Right ventricle myocardium inferior (tissue), 1 donor: ENCODE measurements at places on chromosomes 16 and 17. TPM values are rescaled to one million over a fixed set of nuclear protein-coding genes. Genes with fewer than 3 reads are reported as not detected.

- no peak for DNase-seq
Measured at GRCh38 chr16:27824786-27825185, 238.7 kb downstream of the GSG1L start.

Gene ALKBH5
- total RNA-seq, result 183 TPM

Gene DYNLRB2
- not detected for total RNA-seq

Gene MRPL28
- 83.1 TPM for total RNA-seq

Gene CD300E
- 0.46 TPM for total RNA-seq

Gene TVP23C
- total RNA-seq, result 4.1 TPM

DNA sequence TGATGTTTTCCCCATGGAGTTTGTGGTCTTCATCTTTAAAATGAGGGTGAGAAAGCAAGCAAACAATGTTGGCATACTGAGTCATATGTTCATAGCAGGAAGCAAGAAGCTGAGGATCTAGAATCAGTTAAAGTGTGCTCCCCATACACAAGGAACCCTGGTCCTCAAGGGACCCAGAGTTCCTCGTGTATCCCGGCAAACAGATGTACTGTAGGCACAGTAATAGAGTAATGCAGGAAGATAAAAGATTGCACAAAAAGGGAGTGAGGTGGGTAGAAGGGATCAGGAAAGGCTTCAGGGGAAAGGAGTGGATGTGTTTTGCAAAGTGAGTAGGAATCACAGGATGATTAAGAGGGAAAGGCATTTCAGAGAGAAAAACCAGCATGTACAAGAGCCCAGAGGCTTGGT lies 412.3 kb upstream of the CDH11 start:
- DNase-seq, result no peak

DNA sequence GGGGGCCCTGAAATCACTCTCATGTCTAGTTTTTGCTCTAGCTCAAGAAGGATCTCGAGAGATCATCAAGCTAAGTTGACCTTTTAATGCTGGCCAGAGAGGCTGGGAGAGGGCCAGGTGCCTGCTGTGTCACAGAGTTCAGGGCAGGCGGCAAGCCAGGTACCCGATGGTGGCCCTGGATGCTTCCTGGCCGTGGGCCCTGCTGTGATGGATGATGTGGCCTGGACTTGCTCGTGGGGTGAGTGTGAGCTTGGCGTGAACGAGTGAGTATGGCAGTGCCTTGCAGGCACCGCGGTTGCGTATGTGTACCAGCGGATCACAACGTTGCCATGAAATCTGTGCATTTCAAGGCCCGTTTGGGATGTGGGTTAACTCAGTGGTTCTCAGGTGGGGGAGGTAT lies 7.4 kb downstream of the IRF8 start:
- DNase-seq, result no peak

Gene CDRT4
- 1.8 TPM for total RNA-seq

Gene OR1A1
- total RNA-seq, result not detected

DNA sequence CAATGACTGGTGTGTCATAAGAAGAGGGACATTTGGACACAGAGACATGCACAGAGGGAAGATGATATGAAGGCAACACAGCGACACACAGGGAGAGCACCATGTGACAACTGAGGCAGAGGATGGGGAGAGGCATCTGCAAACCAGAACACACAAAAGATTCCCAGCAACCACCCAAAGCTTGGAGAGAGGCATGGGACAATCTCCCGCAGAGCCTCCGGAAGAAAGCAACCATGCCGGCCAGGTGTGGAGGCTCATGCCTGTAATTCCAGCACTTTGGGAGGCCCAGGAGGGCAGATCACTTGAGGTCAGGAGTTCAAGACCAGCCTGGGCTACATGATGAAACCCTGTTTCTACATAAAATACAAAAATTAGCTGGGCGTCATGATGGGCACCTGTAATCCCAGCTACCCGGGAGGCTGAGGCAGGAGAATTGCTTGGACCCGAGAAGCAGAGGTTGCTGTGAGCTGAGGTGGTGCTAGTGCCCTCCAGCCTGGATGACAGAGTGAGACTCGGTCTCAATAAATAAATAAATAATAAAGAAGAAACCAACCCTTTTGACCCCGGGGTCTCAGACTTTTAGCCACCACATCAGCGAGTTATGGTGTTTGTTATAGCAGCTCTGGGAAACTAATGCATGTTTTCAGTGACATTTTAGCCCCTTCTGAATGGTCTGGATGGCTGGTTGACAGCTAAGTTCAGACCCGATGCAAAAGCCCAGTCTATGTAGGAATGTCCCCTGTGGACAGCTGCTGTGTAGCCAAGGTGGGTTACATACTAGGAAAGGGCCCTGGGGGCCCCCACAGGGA lies 13.8 kb upstream of the PLCG2 start:
- DNase-seq, result no peak

DNA sequence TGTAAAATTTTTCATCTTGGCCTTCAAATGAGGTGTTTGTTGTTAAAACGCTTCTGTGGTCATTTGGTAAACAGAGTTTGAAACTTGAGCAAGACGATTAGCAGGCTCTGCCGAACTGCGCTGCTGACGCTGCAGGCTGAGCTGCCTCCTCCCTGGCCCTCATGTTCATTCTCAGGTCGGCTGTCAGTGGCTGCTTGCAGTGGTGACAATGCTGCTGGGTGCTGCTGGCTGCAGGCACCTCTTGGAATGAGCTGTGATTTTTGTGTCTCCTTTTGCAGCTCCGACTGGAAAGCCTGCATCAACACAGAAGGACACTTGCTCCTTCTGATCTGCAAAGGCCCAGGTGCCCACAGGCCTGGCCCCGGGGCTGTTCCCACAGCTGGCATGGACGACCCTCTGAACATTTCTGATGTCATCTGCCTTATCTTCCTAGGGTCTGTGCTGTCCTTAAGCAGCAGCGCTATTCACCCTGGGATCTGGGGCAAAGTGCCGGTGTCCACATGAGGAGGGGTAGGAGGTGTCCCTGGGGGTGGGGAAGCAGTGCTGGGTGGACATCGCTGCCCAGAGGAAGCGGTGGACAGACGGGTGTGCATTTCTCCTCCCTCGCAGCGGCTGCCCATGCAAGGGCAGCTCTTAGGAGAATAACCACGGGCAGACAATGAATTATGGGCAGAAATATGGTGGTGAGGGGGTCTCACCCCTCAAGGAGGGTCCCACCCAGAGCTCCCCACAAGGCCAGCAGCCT lies 23.1 kb upstream of the OSGIN1 start:
- peak; percentile 34 for DNase-seq

GRCh38 chr17:4270736-4271135 lies 7.0 kb upstream of the ANKFY1 start:
- DNase-seq, result no peak

GRCh38 chr17:49598918-49599317 lies 23.2 kb downstream of the NXPH3 start:
- no peak for DNase-seq

GRCh38 chr16:89130448-89130847 lies 36.8 kb downstream of the ACSF3 start:
- DNase-seq, result no peak

DNA sequence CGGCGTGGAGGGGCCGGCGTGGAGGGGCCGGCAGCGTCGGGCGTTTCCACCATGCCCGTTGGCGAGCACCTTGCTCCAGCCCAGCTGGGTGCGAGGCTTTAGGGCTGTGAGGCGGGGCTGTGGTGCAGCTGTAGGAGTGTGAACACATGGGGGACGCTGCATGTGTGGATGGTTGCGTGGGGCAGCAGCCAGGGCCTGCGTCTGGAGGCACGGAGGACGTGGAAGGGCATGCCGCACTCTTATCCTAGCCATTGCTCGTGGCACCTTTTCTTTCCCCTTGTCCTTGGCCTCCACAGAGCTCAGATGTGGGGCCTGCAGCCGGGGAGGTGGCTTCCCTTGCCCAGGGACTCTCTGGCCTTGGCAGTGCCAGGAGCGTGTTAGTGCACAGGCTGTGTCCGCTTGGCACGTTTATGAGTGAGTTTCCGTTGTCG lies 47.8 kb downstream of the PDPK1 start:
- DNase-seq, result no peak

Gene FOXL1
- total RNA-seq, result 0.60 TPM

Gene GPT2
- total RNA-seq, result 21.9 TPM

DNA sequence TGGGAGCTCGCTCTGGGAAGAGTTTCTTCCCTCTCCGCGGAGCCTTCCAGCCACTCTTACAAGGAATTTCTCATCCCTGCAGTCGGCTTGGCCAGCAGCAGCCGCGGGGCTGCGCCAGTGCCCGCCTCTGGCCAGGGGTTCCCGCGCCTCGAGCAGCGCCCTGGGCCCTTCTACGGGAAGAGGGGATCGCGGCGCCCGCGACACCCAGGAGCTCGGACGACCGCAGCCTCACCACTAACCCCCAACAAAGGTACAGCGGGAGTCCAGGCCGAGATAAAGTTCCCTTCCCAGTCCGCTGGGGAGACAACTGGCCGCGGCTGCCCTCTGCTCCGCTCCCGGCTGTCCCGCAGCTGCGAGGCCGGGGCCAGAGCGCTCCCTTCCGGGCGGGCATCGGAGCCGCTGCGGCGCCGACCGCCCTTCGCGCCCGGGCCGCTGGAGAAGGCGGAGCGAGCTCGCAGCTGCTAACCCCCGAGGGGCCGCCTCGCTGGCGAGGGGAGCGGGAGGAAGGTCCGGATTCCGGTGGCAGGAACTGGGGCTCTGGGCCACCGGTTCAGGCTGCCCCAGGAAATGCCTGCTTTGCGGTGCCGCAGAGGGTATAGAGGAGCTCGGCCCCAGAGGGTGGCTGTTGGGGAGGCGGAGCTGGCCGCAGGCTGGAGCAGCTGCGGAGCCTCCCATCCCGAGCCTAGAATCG lies 3.6 kb upstream of the HS3ST3B1 start:
- DNase-seq, result no peak

- no peak for DNase-seq
Measured at GRCh38 chr16:77896415-77897128, 108.2 kb downstream of the VAT1L start.

Gene CIBAR2
- total RNA-seq, result not detected

DNA sequence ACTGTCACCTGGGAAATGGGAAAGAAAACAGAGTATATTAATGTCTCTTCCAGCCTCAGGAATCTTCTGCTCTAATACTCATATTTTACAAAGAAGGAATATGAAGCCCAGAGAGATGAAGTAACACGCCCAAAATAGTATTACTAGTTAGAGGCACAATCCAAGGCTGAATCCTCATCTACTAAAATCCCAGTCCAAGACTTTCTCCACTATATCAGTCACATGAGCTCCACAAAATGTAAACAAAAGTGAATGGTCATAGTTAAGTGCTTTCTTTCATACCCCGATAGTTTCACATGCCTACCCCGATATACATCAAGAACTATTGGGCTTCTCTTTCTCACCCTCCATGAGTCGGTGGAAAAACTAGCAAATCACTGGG lies 965 bp downstream of the INTS2 start:
- no peak for DNase-seq

Gene SDR42E2
- not detected for total RNA-seq

- no peak for DNase-seq
Measured at GRCh38 chr16:76634847-76635697, 357.9 kb downstream of the CNTNAP4 start.

DNA sequence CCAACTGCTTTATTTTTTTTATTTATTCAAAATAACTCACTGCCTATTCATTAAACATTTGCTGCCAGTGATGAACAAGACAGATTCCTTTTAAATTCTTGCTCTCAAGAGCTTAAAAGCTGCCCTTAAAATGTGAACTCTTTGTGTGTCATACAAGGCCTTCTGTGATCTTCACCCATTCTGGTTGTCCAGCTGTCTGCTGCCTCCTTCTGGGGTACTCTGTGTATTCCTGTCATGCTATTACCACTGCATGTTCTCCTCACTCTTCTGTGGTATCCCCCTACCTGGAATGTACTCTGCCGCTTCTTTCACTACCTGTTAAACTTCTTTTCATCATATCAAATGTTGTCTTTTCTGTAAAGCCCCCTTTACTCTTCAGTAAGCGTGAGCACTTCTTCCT lies 165.8 kb downstream of the CHD9 start:
- DNase-seq, result no peak

DNA sequence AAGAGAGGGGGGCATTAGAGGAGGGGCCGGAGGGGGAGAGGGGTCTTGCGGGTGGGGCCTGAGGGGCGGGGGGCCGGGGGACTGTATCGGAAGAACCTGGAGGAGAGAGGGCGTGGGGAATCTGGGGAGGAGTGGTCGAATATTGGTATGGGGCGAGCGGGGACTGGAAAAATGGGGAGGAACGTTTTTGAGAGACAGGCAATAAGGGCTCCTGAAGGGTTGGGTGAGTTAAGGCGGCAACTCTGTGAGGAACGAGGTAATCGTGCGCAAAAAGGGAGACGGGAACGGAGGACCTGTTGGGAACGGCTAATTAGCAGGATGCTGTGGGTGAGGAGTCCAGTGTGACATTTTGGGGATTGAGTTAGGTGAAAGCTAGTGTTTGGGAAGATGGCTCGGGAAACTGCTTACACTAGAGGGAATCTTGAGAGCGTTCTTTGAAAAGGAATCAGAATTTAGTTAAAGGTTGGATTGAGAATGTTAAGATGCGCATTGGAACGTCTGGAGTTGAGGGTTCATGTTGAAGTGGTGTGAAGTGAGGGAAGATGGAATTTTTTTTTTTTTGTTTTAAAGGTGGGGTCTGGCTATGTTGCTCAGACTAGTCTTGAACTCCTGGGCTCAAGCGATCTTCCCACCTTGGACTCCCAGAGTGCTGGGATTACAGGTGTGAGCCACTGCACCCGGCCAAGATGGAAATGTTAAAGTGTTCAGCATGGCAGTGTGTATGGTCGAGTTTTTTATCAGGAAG lies 662 bp downstream of the WIPF2 start:
- DNase-seq, result no peak

Gene SCIMP
- 1.0 TPM for total RNA-seq

GRCh38 chr16:49051576-49051975 lies 230.1 kb downstream of the CBLN1 start:
- no peak for DNase-seq

GRCh38 chr16:59088431-59088830 lies 354.3 kb upstream of the GOT2 start:
- DNase-seq, result no peak

DNA sequence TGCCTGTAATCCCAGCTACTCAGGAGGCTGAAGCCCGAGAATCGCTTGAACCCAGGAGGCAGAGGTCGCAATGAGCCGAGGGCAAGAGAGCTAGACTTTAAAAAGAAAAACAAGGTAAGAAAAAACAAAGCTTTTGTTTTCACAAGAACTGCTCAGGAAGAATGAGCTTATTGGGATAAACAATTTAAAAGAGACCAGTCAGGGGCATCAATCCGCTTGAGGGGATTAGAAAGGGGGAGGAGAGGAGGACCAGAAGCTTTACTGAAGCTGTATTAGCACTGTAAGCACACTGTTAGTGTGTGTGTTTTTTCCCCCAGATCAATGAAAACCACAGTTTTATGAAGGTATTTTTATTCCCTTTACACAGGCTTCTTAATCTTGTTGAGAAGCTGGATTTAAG lies 8.8 kb downstream of the TMEM170A start:
- DNase-seq, result no peak

Gene NETO2
- 4.5 TPM for total RNA-seq

- no peak for DNase-seq
Measured at GRCh38 chr17:32288615-32289014, 23.0 kb downstream of the RHBDL3 start.

DNA sequence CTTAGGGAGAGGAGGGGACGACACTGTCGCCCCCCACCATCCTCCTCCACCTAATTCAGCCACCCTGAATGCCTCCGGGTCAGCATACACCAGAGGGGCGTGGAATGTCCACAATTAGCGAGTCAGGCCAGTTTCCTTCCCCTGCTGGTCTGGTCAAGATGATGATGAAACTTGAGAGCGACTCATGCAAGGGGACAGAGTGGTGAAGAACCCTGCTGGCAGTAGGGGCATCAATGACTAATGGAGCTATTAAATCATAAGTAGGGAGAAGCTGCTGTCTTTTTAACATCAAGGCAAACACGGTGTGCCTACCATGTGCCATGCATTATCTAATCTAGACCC lies 7.2 kb downstream of the SPACA3 start:
- DNase-seq, result no peak

Gene TP53TG3F
- total RNA-seq, result not detected

- DNase-seq, result no peak
Measured at GRCh38 chr16:26464576-26465266, 602.0 kb upstream of the C16orf82 start.

- no peak for DNase-seq
Measured at GRCh38 chr16:12758031-12758669, 45.5 kb downstream of the CPPED1 start.
